ENCODE measurements at places on chromosomes 13 and 19.

- no peak for DNase-seq
Measured at GRCh38 chr13:27352698-27353097, 71.7 kb upstream of the GTF3A start.

- DNase-seq, result no peak
Measured at GRCh38 chr13:74533226-74533625, 399.0 kb upstream of the KLF12 start.

DNA sequence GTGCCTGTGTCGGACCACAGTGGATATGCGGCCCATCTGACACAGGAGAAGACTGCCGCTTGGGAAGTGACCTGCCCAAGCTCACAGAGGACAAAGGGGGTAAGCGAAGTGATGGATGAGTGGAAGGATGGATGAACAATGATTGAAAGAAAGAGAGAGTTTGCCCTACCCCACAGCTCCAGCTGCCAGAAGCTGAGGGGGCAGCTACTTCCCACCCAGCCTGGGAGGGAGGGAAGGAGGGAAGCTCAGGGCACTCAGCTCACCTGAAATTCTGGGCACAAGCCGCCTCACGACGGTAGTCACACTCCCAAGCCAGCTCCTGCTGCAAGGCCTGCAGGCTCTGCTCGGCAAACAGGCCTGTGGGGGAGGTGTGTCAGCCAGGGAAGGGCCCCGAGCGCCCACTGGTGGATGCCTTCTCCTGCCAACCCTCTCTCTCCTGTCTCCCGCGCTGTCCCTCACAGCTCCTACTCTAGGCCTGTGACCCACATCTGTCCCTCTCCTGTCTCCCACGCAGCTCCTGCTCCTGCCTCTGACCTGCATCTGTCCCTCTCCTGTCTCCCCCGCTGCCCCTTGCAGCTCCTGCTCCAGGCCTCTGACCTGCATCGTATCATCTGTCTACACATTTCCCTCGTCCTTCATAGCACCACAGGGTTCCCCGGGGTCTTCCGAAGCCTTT, 12.0 kb upstream of the NUMBL start:
- no peak for DNase-seq

- DNase-seq, result no peak
Measured at GRCh38 chr19:21900401-21900800, 64.4 kb upstream of the ZNF43 start.
